ENCODE measurements at places on chromosomes 7 and 10. TPM values are rescaled to one million over a fixed set of nuclear protein-coding genes. Genes with fewer than 3 reads are reported as not detected.

DNA sequence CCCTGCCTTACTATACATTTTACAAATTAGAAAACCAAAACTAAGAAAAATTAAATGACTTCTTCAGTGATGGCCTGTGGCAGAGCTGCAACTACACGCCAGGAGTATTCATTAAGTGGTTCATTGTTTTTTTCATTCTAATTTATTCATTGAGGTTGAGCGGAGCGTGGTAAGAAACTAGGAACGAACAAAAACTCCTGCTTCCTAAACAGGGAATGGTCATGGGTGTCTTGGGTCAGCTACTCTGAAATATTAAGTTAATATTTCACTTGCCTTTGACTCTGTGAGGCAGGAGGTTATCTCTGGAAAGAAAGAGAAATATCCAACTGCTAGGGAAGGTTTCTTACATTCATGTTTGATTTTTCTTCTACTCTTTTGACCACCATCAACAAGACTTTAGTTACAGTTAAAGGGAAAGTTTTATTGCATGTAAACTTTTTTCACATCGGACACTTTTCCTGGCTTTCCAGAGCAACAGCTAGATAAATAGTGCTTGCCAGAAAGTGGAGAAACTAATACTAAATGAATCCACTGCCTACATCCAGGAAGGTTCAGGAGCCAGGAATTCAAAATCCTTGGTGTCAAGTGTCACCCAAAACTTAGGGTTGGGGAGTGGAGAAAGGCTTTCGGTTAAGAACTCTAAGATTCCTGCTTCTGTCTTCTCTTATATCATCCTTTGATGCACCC is 896 bp upstream of the GNG11 start:
- DNase-seq = no peak

NACAD gene
- total RNA-seq = 0.30 TPM

DNA sequence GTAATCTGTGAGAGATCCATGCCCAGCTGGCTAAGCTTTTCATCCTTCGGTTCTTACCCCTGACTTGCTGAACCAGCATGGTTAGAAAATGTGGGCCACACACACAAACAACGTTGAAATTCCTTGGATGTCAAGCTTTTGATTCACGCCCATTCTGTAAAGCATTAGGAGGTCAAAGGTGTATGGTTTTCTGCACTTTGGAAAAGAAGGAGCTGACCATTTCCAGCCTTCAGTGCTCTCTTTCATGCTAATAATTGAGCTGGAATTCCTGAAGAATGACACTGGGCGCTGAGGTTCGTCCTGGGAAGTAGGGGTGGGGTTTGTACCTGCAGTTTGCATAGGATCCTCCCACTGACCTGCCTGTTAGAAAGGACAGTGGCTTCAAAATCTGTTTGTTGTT is 23.1 kb downstream of the KLF6 start:
- no peak for DNase-seq

DNA sequence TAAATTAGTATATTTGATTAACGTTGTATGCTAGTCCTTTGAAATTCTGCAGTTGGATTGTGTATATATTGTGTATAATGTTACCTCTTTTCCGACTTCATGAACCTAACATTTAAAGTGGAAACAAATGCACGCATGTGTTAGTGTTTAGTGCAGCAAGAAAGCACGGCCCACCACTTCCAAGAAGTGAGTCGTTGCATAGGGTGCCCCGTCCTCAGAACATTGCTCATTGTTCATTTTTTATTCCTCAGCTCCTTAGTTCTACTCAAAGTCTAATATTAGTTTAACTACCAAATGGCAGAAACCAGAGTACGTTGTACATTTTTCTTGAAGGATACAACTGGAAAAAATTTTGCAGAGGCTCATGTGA is 407.6 kb downstream of the AUTS2 start:
- DNase-seq = no peak

SLC4A2 gene
- total RNA-seq = 106 TPM

CADPS2 gene
- total RNA-seq = not detected

DNA sequence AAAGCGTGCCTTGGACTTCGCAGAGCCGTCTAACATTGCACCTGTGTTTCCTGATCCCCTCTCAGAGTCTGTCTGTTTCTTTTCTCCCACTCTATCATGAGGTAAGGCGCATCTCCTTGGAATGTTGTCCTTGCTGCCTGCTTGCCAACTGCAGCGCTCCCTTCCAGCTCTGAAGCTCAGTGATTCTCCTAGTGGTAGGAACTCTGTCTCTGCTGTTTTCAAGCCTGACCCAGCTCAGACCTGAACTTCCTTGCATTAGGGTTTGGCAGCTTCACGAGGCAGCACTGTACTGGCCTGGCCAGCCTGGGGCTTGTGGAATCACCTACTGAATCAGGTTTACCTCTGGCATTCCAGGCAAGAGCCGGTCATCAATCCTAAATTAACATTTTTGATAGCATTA is 123.9 kb downstream of the CREB5 start:
- DNase-seq = no peak

GNAT3 gene
- total RNA-seq = not detected

DNA sequence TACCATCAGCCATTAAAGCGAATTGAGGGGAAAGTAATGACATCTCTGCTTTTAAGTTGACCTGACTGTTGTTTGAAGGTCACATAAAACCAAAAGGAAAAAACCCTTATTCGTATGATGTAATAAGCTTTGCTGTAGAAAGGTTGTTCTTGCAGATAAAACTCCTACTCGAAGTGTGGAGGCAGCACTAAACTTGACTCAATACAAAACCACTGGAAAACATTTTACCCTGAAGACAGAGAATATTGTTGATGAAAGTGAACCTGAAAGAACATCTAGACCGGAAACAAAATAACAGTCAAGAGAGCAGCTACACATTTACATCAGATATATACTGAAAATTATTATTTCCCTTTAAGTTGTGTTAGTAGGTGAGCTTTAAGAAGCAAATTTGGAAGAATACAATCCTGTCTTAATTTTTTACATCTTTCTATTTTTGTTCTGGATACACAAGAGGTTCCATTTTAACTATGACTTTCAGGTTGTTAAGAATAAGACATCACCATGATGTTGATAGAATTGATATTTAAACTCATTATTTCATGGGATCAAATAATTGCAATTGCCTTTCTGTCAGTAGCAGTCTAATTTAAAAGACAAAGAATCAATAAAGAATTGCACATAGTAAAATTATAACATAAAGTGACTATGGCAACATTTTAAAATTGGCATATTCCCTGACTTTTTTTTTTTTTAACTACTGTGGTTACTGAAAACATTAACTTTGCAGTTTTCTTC is 6.4 kb downstream of the ETV1 start:
- DNase-seq = no peak

SORCS1 gene
- total RNA-seq = 0.21 TPM

CTAGE4 gene
- total RNA-seq = 1.2 TPM

- no peak for DNase-seq
These were observed 11.8 kb downstream of the OR9A2 start for GRCh38 chr7:143015084-143015483.

DNA sequence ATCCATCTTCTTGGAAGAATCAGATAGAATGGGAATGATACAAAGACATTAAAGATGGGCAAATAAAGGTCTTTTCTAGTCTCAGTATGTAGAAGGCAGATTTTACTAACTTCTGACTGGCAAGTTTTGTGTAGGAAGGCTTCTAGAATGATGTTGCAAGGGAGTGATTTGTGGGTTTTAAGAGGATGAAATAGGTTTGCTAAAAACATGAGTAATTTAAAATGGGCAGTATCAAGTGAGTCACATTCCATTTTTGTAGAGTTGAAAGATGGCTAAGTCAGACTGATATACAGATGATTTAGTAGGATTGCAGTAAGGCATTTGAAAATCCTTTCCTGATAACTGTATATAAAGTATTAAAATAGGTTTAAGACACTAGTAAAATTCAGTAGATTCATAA is 777.4 kb downstream of the SORCS1 start:
- DNase-seq = no peak

GRCh38 chr10:3866332-3866731 is 81.3 kb upstream of the KLF6 start:
- DNase-seq = no peak

PTEN gene
- 48.5 TPM for total RNA-seq

ATRNL1 gene
- 0.87 TPM for total RNA-seq

- DNase-seq = no peak
These were observed 809 bp upstream of the OGA start for GRCh38 chr10:101818872-101819633.
